LNCaP clone FGC (cell line): ENCODE measurements at places on chromosomes 11 and 22.
A peak's percentile ranks its signal among the peaks of the same experiment; 100 is the strongest.

- no peak for DNase-seq
These were observed 13.0 kb downstream of the MUC5B start for GRCh38 chr11:1235901-1236315.

DNA sequence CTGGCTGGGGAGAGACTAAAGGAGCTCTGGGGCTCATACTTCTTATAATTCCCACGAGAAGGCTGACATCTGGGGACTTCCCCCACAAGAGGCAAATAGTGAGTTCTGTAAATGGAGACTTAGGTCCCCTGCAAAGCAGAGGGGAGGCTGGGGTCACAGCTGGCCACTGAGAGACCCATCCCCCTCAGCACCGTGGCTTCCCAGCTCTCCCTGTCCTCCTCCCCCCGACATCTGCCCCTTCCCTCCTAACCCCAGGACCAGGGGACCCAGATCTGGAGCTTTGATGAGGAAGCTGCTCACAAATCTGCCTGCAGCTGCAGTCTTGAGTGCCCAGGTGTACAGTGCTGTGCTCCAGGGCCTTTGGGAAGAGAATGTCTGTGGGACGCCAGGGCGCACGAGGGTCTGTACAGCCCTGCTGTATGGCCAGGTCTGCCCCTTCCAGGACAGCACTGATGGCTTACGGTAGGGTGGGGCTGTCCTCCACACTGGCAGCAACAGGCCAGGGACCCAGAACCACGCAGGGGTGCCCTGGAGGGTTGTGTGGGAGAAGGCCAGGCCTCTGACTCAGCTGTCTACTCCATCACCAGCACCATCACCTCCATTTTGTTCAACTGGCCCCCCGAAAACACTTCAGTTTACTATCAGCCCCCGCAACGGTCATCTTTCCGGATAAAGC lies 1.1 kb downstream of the RGL4 start:
- DNase-seq: no peak

DNA sequence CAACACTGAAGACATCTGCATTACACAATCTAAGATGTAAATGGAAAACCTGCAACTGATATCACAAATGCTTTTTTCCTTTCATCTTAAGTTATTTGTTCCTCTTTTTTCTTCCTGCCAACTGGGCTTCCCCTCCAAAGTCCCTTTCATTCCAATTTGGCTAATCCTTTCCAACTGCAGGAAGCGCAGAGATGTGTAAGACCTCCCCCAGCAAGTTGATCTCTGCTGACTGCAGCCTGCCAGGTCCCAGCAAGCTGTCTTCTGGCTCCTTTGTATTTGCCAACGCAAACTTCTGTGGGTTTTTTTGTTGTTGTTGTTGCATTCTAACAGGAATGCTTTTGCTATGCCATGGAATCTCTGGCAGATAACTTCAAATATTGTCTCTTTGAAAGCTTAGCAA lies 38.5 kb upstream of the LRRC4C start:
- DNase-seq: no peak

DNA sequence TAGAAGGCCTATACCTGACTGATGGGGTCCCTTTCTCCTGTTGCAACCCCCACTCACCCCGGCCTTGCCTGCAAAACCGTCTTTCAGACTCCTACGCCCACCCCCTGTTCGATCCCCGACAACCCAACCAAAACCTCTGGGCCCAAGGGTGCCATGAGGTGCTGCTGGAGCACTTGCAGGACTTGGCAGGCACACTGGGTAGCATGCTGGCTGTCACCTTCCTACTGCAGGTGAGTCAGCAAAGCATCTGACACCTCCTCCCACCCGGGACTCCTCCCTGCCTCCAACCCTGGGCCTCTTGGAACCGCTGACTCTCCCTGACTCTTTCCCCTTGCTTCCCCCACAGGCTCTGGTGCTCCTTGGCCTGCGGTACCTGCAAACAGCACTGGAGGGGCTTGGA lies 1.2 kb downstream of the ROM1 start:
- peak; percentile 40 for DNase-seq

GRCh38 chr11:129723146-129723760 lies 92.4 kb upstream of the TMEM45B start:
- DNase-seq: no peak

GRCh38 chr22:30190574-30190973 lies 56.0 kb downstream of the LIF start:
- DNase-seq: no peak

GRCh38 chr11:9251311-9251710 lies 13.8 kb downstream of the DENND5A start:
- DNase-seq: no peak

GRCh38 chr22:32073823-32074380 lies 30.8 kb downstream of the SLC5A1 start:
- no peak for DNase-seq

DNA sequence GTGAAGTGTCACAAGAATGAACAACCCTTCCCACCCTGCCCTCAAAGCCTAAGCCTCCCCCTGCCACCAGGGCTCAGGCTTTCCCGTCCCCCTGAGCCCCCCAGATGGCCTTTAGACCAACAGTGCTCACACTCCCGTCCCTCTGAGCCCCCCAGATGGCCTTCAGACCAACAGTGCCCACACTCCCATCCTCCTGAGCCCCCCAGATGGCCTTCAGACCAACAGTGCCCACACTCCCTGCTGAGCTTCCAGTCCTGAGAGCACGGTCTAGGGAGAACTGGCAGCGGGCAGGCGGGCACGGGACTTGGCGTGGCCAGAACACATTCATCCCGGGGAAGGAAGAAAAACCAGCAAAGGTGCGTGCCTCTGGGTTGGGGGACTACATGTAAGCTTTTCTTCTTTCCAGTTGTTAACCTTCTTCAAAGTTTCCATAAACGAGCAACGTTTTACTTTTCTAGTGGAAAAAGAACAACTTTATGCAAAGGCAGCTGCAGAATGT lies 2.5 kb downstream of the MRGPRG start:
- DNase-seq: no peak

DNA sequence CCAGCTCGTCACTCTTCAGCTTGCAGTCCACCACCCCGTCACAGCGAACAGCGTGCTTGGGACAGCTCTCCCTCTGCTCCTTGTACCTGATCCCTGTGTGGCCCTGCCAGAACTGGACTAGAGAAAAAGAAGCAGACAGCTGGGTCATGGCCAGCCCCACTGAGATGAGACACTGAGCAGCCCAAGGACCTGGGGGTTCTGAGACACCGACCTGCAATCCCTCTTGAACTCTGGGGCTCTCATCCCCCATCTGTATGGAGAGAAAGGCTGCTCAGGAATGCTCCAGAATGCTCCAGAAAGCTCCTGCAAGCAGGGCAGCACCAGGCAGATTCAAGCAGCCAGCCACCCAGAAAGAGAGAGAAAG lies 14.8 kb downstream of the TMPRSS13 start:
- no peak for DNase-seq

DNA sequence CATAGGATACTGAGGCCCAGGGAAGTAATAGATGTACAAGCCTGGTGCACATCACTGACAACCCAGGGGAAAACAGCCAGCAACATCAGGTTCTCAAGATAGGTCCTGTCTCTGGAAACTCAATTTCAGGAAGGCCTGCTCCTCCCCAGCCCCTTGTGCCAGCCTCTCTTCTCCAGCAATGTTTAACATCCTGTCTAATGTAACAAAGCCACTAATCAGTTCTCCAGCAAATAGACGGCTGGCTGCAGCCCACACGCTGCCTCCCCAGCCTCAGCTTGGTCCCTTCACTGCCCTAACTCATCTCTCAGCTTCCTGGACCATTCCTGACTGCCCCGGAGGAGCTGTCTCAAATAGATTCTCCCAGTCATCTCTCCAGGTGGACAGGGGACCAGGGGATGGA lies 37.8 kb downstream of the RPL27A start:
- DNase-seq: no peak

DNA sequence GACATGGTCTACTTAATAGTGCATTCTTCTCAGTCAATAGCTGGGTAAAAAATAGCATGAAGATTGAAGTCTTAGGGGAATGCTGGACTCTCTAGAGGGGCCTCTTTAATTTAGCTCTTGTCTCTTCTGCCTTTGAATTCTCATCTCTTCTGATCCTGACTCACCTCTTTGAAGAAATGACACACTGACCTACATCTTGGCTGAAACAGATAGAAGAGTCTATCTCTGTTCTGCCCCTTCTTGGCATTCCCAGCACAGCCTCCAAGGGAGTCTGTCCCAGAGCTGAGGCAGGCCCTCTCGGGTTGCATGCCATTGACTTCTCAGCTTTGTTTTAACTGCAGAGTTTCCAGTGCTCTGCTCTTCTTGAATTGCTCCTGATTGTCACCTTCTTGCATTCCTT lies 55.7 kb downstream of the PTPRJ start:
- DNase-seq: no peak

DNA sequence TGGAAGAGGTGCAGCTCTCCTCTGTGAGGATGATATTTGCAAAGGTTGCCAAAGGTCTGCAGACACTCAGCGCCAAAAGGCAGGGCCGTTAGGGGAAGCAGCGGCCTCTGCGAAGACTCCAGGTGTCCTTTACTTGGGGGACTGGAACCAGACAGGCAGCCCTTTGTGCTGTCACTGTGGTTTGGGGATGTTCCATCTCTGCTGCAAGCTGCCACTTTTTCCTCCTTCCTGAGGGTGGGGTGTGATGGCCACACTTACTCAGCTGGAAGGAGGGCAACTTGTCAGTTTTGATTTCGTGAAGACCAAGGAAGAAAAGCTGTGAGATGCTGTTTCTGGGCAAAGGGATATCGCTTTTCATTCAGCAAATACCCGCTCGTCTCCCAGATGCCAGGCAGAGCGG lies 96.5 kb upstream of the PRR5 start:
- no peak for DNase-seq

- no peak for DNase-seq
These were observed 28.6 kb downstream of the LIF start for GRCh38 chr22:30217698-30218560.

- DNase-seq: no peak
These were observed 36.5 kb downstream of the SBF2 start for GRCh38 chr11:10257478-10257877.

DNA sequence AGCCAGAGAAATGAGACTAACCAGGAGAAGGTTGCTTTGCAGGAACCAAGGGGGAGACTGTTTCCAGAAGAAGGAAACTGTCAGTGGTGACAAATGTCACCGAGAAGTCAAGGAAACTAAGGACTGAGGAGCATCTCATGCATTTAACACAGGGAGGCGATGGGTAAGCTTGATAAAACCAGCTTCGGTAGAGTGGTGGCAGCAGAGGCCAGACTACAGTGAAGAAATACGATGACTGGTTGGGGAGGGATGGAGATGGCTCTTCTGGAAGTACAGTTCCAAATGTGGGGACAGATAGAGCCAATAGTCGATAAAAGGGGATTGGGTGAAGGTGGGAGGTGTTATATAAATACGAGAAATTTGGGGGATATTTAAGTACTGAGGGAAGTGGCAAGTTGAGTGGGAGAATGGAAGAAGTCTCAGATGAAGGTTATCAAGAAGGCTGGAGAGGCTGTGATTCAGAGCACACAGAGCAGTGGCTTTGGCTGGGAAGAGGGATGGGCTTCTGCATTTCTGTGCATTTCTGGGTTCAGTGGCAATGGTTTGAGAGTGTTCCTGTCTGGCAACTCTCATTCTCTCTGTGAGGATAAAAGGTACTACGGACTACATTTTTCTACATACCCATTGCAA lies 29.2 kb downstream of the SC5D start:
- DNase-seq: no peak

GRCh38 chr11:71388637-71389235 lies 59.5 kb downstream of the DHCR7 start:
- DNase-seq: no peak

- DNase-seq: no peak
These were observed 1.4 kb downstream of the OSM start for GRCh38 chr22:30265131-30265720.

- DNase-seq: no peak
These were observed 3.3 kb upstream of the DDI1 start for GRCh38 chr11:104033134-104033533.

- DNase-seq: no peak
These were observed 48.9 kb downstream of the PHF21A start for GRCh38 chr11:46072172-46072964.

- DNase-seq: no peak
These were observed 5.0 kb upstream of the ZDHHC5 start for GRCh38 chr11:57662893-57663292.

GRCh38 chr11:124950601-124951330 lies 3.2 kb upstream of the CCDC15 start:
- DNase-seq: no peak

- DNase-seq: no peak
These were observed 6.7 kb downstream of the SERPINH1 start for GRCh38 chr11:75568616-75569219.

DNA sequence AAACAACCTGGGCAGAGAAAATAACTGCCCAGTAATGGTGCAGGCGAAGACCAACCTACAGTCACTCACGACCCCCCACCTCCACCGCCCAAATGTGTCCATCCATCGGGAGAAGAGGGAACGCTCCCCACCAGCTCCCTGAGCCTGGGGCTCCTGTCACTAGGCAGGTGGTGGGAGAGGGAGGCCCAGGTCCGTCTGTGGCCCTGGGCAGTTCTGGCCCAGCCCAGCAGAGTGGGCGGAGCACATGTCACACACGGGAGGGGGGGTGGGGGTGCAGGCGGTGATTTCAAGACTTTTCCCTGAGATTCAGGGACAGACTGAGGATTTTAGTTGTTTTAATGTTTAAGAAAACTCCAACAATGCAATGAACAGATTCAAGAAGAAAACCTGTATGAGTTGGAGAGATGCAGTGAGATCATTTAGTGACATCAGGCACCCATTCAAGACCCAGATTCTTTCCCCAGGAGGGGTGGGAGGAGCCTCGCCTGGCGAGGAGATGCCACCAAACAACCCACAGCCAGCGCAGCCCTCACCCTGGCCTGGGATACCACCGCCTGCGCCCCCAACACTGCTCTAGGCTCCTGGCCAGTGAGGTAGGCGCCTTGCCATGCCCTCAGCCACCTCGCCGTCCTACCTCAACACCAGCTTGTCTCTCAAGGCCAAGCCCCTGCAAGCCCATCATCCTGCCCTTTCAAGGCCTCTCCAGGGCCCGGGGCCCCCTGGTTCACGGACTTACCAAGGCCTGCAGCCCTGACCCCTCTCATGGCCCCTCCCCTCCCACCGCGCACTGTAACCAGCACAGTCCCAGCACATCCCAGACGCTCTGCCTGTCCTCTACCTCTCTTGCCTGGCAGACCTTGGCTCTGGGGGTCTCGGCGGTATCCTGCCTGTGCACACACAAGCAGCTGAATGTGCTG lies 36.8 kb downstream of the TBX1 start:
- no peak for DNase-seq

- DNase-seq: no peak
These were observed 77.0 kb downstream of the ZNF280B start for GRCh38 chr22:22431271-22432220.

DNA sequence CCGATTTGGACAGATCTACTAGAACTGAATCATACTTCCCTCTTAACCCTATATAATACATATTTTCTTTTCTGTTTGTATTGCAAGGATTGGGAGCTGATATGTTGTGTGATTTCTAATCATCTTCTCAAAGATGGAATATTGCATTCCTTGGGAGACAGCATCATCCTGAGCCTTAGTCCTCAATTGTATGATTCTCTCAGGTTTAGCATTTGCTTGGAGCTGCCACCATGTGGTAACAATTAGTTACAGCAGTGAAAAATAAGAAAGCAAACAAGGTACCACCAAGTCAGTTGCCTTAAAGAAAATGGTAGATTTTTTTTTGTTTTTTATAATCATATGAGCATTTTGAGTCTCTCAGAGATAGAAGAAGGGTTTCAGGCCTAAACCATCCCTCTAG lies 11.9 kb downstream of the SNX19 start:
- DNase-seq: no peak

GRCh38 chr11:90947930-90948329 lies 725.1 kb upstream of the CHORDC1 start:
- no peak for DNase-seq

- DNase-seq: no peak
These were observed 121.7 kb downstream of the ZNF280B start for GRCh38 chr22:22386602-22387385.
